NCI-H2029 treated with DMSO at 0.1 percent for 48 hours (cell line): ENCODE measurements at places on chromosomes 6 and 20.

DNA sequence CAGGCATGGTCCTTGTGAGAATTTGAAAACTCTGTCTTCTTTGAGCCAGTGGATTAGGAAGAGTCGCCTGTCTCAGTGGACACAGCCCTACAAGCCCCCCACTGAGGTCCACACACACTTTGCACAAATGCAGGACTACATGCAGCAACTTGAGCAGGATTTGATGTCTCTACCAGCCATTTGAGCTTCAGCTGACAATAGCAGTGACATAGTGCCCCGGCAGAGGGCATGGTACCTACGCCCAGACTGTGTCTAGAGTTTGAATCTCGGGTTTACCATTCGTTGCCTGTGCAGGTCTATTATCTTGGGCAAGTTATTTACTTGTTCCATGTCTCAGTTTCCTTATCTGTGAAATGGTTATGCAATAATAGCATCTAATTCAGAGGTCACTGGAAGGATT lies 580.1 kb downstream of the TFAP2B start:
- no peak for DNase-seq

DNA sequence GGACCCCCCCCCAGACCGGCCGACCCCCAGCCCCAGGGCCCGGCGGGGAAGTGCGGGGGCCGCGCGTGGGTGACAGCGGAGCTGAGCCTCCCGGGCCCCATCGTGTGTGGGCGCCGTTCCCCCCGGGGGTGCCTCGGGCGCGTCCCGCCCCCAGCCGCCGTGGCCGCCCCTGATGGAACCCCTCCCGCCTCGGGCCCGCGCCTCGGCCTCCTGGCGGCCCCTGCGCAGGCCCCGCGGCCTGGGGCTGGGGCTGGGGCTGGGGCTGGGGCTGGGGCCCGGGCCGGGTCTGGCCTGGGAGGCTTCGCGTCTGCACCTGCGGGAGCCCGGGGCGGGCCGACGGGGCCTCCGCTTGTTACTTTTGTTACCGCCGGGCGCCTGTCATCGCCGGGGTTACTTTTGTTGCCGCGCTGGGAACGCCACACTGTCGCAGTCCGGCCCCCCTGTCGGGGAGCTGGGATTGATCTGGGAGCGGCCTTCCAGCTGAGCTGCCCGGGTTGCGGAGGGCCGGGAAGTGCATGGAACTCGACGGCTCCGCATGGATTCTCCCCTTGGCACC lies 598 bp downstream of the OGFR start:
- DNase-seq, result no peak

- no peak for DNase-seq
Observed at GRCh38 chr6:30686009-30686907, at the start of gene PPP1R18. PPP1R18 (minus strand) TSS chr6:30686645; CDS start chr6:30686018, 627 bp downstream.

DNA sequence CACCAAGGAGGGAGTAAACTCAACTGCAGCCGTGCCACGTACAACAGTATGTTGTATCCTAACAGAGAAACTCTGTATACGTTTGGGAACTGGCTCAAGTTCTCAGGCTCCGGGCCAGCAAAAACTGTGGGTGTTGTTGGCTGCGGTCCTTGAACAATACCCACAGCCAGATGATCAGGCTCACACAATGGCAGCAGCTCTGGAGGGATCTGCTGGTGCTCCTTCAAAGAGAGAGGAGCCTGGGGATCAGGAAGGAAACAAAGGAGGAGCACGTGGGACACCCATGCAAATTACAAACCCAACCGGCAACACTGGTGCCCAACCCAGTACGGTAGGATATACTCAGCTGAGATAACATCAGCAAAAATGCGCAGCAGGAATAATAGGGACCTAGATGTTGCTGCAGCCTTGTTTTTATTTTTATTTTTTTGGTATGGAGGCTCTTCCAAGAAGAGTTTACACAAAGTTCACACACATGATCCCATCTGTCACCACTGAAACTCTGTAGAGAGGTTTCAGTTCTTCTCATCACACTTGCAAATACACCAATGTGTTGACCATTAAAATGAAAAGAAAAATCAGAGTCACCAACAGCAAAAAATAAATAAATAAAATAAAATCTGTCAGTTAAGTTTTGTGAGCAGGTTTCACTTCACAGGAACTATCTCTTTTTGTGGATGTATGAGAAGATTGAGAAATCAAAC lies 41.2 kb upstream of the PDE10A start:
- no peak for DNase-seq

DNA sequence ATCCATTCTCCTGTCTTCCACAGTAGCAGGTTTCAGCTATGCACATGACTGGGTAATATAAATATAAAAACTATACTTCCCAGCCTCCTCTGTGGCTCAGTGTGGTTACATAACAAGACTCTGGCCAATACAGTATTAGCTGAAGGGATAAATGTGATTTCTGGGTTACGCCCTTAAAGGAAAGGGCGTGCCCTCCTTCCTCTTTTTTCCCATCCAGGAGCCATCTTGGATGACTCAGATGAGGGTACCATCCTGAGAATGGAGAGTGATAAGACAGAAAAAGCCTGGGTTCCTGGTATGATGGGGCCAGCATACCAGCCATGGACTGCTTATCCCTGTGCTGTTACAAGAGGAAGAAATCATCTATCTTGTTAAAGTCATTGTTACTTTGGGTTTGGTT lies 123.3 kb downstream of the NFATC2 start:
- no peak for DNase-seq

GRCh38 chr20:17571153-17571527 lies 1.3 kb downstream of the DSTN start:
- DNase-seq, result no peak

DNA sequence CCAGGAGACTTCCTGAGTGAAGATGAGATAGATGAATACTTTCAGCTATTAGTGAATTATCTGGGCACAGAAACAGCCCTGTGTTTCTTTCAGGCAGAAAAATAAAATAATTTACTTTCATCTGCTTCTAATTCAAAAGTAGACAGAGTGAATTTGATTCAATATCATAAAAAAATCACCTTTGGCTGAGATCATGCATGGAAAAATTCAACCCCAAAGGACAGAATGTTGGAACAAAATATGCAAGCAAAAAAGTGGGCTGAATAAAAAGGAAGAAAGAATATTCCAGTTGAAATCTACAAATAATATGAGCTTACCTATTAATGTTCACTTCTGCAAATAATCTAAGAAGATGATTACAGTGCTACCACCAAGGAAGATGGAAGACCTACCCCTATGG lies 546.9 kb downstream of the TFAP2B start:
- no peak for DNase-seq
